Fibroblast of the aortic adventitia (primary cell): ENCODE measurements at places on chromosomes 12 and 14. TPM values are rescaled to one million over a fixed set of nuclear protein-coding genes. Genes with fewer than 3 reads are reported as not detected.

DNA sequence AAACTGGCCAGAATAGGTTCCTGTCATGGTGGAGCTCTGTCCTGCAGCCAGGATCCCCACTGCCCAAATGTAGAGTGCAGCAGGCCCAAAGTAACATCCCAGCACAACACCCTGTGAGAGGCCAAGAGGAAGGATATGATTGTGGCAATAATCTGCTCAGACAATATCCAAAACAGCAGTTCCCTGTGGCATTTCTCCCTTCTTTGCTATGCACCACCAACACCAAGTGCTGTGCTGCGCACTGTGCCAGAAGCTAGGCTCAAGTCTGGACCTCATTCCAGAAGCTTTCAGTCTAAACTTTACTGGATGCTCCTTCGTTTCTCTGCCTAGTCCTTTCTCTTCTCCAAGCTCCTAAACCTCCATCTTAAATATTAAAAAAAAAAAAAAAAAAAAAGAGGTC, 33.4 kb downstream of the SLC11A2 start:
- no peak for DNase-seq

TTC9 gene
- total RNA-seq: 0.16 and 0.45 TPM in 2 replicates

DNA sequence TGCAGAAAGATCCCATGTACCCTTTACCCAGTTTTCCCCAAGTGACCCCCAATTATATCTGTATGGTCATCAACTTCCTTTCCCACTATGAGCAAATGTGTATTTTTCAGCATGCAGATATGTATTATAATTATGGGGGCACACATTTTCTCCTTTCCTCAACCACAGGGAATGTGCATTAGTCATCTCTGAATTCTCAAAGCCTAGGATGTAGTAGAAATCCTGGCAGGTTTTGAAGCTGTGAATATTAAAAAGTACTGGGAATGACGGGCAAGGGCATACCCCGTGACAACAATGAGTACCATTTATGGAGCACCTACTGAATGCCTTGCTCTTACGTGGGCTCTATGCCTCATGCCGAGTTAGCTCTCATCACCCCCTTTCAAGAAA, 71.5 kb downstream of the VWF start:
- DNase-seq: peak; percentile 39

DNA sequence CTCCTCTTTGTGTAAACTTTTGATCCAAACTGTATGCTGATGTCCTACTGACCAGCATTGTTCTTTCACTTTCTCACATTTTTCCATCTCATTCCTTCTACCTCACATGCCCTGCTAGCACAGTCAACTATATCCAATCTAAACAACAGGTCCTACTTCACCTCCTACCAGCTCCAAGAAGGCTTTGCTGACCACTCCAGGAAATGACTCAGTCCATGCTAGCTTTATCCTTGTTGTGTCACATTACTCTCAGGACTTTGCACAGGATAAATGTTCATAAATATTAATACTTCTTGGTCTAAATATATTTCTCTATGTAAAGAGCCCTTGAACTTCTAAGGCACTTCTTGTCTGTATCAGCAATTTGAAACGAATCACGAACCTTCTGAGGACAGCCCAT, 64.9 kb upstream of the PCED1B start:
- DNase-seq: peak; percentile 88

CNTN1 gene
- total RNA-seq: 0.27 and 0.33 TPM in 2 replicates

NOVA1 gene
- 2.7 and 16.9 TPM in 2 replicates for total RNA-seq

GRCh38 chr12:6230321-6231110, 30.3 kb downstream of the CD9 start:
- DNase-seq: no peak

DNA sequence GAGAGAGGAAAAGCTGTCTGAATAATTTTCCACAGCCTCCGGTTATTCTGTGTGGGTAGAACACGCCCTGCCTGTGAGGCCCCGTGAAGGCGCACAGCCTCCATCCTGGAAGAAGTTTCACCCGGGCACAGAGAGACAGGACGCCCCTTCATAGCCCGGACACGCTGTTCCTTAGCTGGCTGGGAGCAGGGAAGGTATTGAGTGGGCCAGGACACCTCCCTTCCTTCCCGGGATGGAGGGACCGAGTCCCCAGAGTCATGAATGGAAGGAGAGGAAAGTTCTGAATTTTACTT, 135.5 kb downstream of the GCH1 start:
- DNase-seq: no peak

- peak; percentile 45 for DNase-seq
Observed at GRCh38 chr12:25546318-25546717, 6.8 kb downstream of the LMNTD1 start.

LRP6 gene
- total RNA-seq: 44.2 and 116 TPM in 2 replicates

- no peak for DNase-seq
Observed at GRCh38 chr14:73026243-73026844, 562 bp downstream of the ZFYVE1 start.

CLEC2D gene
- total RNA-seq: 4.6 and 16.7 TPM in 2 replicates

GRCh38 chr14:69002069-69002468, 23.0 kb upstream of the ACTN1 start:
- peak; percentile 22 for DNase-seq

DNA sequence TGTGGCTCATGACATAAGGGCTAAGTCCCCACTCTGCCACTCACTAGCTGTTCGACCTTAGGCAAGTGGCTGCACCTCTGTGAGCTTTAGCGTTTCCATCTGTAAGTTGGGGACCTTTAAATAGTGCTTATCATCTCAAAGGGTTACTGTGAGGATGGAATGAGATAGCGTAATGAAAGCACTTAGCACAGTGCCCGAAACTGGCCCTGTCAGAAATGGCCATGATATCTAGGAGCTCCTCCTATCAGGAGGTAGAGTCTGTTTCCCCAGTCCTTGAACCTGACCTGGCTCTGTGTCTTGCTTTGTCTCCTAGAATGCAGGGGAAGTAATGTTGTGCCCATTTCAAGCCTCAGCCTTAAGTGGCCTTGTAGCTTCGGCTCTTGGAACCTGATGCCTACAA, 211.0 kb downstream of the RBM19 start:
- DNase-seq: no peak

GRCh38 chr12:4031703-4032291, 158.6 kb upstream of the PARP11 start:
- no peak for DNase-seq

DNA sequence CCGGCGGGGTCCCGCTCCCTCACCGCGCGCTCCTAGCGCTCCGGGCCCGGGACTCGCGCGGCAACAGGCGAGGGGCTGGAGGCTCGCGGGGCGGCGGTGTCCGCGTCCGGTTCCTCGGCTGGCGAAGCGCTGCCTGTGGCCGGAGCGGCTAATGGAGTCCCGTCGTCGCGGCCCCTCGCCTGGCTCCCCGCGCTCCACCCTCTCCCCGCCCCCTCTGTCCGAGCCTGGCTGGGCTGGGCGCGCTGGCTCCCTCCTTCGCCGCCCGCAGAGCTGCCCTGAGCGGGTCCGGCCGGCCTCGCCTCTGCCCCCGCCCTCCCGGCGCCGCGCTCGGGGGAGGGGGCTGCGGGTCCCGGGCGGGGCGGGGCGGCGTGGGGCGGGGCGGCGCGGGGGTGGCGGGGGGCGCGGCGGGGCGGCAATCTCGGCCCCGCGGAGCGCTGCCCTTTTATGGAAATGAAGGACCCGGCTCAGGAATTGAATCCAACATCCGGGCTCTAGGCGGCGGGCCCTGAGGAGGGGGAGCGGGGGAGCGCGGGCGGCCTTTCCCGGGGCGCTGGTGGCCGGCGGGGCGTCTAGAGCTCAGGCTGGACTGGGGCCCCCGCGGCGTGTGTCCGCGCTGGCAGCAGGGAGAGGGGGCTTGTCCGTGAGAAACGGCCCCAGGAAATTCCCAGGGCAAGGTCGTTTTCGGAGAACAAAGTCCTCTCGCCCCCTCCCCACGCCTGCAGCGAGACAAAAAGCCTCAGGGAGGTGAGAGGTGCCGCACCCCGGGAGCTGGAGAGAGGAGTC, at the start of gene FERMT2:
Gene FERMT2, minus strand, starts transcription at position 153 of the 783 bp plus-strand sequence. CDS start 482 bp downstream, outside the sequence.
- peak; percentile 82 for DNase-seq

GRCh38 chr14:66111891-66112290, 374.3 kb upstream of the CCDC196 start:
- DNase-seq: peak; percentile 17

GRCh38 chr14:24058260-24058950, 6.6 kb downstream of the CARMIL3 start:
- DNase-seq: peak; percentile 86

CFAP251 gene
- total RNA-seq: 2.3 and 8.8 TPM in 2 replicates

DNA sequence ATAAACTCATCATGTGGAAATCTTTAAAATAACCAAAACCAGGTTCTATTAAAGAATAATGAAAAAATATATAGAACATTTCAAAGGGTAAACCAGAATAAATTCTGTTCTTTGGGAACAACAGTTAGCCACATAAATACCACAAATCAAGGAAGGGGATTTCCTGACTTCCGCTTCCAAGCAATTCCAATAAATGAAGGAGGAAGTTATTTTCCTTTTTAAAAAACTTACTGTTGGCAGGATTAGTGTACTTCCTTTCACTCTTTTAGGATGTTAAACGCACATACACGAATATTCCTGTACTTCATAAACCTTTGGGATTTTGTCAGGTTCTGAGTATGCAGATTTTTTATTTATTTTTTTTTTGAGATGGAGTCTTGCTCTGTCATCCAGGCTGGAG, 13.7 kb upstream of the LIMA1 start:
- no peak for DNase-seq

DNA sequence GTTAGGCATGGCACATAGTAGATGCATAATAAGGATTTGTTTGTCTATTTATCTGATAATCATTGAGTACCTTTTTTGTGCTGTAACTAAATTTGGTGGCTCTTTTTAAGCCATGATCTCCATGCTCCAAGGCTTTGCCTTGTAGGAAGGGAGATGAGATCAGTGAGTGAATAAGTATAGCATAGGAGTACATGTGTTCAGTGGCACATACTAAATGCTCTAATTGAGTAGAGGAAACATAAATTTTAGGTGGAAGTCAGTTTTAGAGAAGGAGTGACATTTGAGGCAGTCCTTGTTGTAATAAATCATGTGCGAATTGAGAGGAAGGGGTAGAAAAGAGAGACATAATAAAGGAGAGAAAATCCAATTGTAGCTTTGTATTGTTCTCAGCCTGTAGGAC, 482.6 kb downstream of the NRXN3 start:
- DNase-seq: no peak

DNA sequence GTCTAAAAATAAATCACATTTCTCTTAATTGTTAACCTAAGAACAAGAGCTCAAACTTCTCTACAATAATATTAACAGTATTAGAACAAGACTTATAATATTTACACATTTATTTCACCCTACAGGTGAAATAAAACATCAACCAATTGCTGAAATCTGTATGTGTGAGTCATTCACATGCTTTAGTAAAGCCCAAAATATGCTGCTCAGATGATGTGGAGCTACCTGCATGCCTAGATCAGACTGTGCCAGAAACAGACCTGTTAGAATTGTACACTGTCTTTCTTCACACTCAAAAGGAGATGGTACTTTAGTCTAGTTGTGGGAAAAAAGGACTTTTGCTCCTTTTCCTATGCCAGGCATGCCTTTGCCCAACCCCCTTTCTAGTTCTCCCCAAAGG, 54.7 kb downstream of the RPS6KA5 start:
- no peak for DNase-seq

DNA sequence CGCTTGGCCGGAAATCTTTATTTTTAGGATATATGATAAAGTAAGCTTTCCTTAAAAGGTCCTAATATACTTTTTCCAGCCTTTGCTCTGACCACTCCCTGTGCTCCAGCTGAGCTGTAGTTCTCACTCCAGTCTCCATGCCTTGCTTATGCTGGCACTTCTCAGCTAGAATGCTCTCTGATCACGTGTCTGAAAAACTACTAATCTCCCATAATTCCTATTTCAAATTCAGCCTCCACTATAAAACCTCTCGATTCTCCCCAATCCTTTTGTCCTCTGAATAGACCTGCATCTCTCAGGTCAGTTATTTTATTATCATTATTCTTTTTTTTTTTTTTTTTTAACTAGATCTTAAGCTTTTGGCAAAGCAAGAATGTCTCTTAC, 3.7 kb downstream of the BIN2 start:
- no peak for DNase-seq

DNA sequence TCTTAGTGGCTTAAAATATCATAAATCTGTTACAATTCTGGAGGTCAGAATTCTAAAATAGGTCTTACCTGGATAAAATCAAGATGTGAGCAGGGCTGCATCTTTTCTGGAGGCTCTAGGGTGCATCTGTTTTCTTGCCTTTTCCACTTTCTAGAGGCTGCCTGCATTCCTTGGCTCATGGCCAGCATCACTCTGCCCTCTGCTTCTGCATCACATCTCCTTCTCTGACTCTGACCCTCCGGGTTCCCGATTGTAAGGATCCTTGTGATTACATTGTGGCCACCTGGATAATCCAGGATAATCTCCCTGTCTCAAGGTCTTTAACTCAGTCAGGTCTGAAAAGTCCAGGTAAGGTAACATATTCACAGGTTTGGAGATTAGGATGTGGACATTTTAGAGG, 11.0 kb upstream of the BMP4 start:
- DNase-seq: no peak

MYF5 gene
- not detected in 2 replicates for total RNA-seq

CLEC14A gene
- 0.63 and 4.5 TPM in 2 replicates for total RNA-seq

RDH12 gene
- total RNA-seq: 0.82 TPM in 1 of 2 replicates, not detected in the other

LMO3 gene
- 3.6 and 12.8 TPM in 2 replicates for total RNA-seq

DNA sequence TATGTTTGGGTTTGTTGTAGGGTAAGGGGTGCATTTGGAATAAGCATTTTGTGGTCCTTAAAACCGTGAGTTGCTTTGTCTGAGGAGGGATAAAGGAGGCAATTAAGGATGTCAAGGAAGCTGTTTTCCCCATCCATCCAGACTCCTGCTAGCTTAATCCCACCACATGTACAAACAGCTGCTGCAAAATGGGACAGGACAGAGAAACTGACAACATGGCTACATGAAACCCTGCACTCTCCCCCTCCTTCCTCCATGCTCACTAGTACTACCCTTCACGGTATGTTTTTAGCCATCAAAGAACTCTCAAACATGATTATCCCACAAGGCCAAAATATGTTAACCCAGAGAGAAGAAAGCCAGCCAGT, 20.6 kb downstream of the ST8SIA1 start:
- DNase-seq: no peak

KRT77 gene
- total RNA-seq: not detected in 2 replicates

- no peak for DNase-seq
Observed at GRCh38 chr12:82434392-82434911, 76.1 kb downstream of the METTL25 start.

GRCh38 chr14:73780896-73781295, 66.7 kb upstream of the PNMA1 start:
- no peak for DNase-seq

GRCh38 chr12:27055966-27056365, 26.4 kb downstream of the C12orf71 start:
- no peak for DNase-seq

DNA sequence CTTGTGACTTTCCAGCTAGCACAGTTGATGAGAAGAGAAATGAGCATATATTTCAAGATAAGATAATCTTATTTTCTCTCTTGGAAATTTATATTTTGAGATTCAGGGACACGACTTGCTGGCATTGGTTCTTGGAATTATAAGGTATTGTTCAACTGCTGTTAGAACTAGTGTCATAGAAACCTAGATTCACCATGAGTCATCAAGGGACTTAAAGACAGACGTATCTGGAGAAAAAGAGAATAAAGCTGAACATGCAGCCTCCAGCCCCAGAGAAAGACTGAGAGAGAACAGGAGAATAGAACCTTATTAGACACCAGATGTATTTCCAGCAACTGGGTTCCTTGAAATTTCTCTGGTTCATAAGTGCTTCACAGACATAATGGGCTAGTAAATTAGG, 194.4 kb upstream of the PPFIA2 start:
- DNase-seq: no peak

GRCh38 chr12:88299567-88300101, 157.5 kb downstream of the TMTC3 start:
- DNase-seq: peak; percentile 95

- DNase-seq: no peak
Observed at GRCh38 chr12:47980197-47980596, 16.8 kb downstream of the TMEM106C start.

BRMS1L gene
- total RNA-seq: 3.8 and 5.6 TPM in 2 replicates

EP400 gene
- total RNA-seq: 11.4 and 14.7 TPM in 2 replicates

CFAP54 gene
- total RNA-seq: 3.0 and 5.6 TPM in 2 replicates
